Effector memory CD4-positive, alpha-beta T cell (primary cell): ENCODE measurements at places on chromosomes 2 and 18.

DNA sequence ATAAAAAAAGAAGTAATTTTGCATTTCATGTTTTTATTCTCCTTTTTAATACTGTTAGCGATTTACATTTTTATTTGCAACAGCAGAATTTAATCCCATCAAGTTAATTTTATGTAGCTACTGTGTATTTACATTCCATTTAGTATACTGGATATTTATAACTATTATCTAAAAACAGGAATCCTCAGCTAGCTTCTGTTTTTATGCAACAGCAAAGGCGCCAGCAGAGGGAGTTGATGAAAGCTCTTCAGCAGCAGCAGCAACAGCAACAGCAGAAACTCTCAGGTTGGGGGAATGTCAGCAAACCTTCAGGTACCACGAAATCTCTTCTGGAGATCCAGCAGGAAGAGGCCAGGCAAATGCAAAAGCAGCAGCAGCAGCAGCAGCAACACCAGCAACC is 26.2 kb upstream of the SNORC start:
- no peak overlapping the region for H3K4me3 ChIP-seq
- peaks cover 4% of the 10 kb centered on the region for H3K4me1 ChIP-seq
- no peak for DNase-seq
- H3K27ac ChIP-seq, result no peak overlapping the region
- H3K36me3 ChIP-seq, result peaks cover 80% of the 10 kb centered on the region

- no peaks in the 10 kb centered on the region for H3K4me1 ChIP-seq
- no peak overlapping the region for H3K4me3 ChIP-seq
- no peak for DNase-seq
- no peak overlapping the region for H3K27ac ChIP-seq
- H3K27me3 ChIP-seq, result no peaks in the 10 kb centered on the region
Observed at GRCh38 chr2:187550857-187551256, 3.4 kb downstream of the TFPI start.

DNA sequence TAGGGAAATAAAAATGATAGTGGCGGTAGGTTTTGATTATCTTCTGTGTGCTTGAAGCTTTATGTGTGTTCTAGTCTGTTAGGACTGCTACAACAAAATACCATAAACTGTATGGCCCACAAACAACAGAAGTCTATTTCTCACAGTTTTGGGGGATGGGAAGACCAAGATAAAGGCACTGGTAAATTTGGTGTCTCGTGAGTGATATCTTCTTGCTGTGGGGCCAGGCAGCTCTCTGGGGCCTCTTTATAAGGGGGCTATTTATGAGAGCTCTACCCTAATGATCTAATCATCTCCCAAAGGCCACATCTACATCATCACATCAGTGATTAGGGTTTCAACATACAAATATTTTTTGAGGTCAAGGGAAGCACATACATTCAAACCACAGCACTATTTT is 86.8 kb upstream of the SPHKAP start:
- no peaks in the 10 kb centered on the region for H3K4me1 ChIP-seq
- no peak overlapping the region for H3K4me3 ChIP-seq
- no peak for DNase-seq
- H3K27me3 ChIP-seq, result no peaks in the 10 kb centered on the region
- H3K27ac ChIP-seq, result no peak overlapping the region

DNA sequence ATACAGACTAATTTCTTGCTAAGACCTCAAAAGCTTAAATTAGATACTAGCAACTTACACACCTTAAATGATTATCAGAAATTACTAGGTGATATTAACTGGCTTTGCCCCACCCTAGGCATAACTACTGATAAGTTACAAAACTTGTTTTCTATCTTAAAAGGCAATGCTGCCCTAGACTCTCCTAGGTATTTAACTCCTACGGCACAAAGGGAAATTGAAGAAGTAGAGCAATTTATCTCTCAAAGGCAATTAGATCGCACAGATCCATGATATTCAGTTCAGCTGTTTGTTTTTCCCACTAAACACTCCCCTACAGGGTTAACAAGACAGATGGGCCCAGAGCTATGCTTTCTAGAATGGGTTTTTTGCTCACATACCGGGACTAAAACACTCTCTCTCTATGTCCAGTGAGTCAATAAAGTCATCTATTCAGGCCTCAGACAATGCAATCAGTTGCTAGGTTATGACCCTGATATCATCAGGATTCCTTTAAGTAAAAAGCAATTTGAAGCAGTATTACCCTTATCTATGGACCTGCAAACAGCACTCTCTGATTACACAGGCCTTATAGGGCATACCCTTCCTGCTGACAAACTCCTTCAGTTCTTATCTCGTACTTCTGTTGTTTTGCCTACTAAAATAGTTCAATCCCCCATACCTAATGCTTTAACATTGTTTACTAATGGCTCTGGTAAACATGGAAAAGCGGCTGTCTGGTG is 14.3 kb downstream of the MAP3K2 start:
- no peak for DNase-seq
- no peak overlapping the region for H3K4me3 ChIP-seq
- peaks cover 4% of the 10 kb centered on the region for H3K36me3 ChIP-seq
- no peaks in the 10 kb centered on the region for H3K4me1 ChIP-seq
- no peak overlapping the region for H3K27ac ChIP-seq

DNA sequence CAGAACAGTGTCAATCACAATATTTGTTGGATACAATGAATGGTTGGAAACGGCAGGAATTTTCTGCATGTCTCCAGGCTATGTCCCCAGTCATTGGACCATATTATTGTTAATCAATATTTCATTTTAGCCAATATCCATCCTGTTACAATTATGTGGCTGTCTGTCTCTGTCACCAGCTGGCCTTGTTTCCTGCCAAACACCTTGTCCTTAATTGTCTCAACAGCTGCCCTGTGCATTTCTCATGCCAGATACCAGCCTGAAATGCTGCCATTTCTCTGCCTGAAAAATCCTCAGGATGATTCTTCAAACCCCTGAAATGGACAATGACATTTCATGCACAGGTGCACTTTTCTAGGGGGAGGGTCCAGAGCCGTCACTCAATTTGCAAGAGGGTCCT is 170.6 kb downstream of the ALPK2 start:
- H3K36me3 ChIP-seq, result no peaks in the 10 kb centered on the region
- no peak overlapping the region for H3K27ac ChIP-seq
- H3K4me3 ChIP-seq, result no peak overlapping the region
- DNase-seq, result no peak
- no peaks in the 10 kb centered on the region for H3K4me1 ChIP-seq

- no peak overlapping the region for H3K4me3 ChIP-seq
- no peak for DNase-seq
- H3K36me3 ChIP-seq, result no peaks in the 10 kb centered on the region
- no peaks in the 10 kb centered on the region for H3K27me3 ChIP-seq
Observed at GRCh38 chr2:39975476-39976020, 196.5 kb upstream of the THUMPD2 start.

GRCh38 chr18:55875371-55875901 is 287.4 kb upstream of the TCF4 start:
- no peak overlapping the region for H3K4me3 ChIP-seq
- no peak overlapping the region for H3K27ac ChIP-seq
- no peaks in the 10 kb centered on the region for H3K4me1 ChIP-seq

- H3K4me1 ChIP-seq, result no peaks in the 10 kb centered on the region
- no peaks in the 10 kb centered on the region for H3K27me3 ChIP-seq
- H3K27ac ChIP-seq, result no peak overlapping the region
- no peaks in the 10 kb centered on the region for H3K36me3 ChIP-seq
- no peak for DNase-seq
Observed at GRCh38 chr2:164430166-164430783, 191.0 kb downstream of the GRB14 start.

GRCh38 chr2:172711110-172711509 is 24.5 kb upstream of the RAPGEF4 start:
- no peak overlapping the region for H3K27ac ChIP-seq
- H3K4me1 ChIP-seq, result no peaks in the 10 kb centered on the region
- H3K27me3 ChIP-seq, result peaks cover 3% of the 10 kb centered on the region
- no peaks in the 10 kb centered on the region for H3K36me3 ChIP-seq

DNA sequence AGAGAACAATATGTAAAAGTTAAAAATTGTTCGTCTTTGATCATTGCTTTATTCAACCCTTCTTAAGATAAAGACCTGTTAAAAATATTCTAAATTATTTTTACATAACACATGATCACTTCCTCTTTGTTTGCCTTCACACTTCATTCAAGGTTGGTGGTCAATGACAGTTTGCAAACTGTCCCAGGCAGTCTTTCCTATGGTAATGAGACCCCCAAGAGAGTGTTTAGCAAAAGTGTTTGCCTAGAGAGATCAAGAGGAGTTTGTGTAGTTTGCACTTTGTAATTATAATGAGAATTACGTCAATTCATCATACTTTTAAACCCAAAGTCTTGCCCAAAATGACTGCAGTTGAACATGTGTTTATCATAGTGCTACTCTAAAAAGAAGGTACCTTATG is 77.2 kb upstream of the ABCA12 start:
- no peaks in the 10 kb centered on the region for H3K4me1 ChIP-seq
- no peaks in the 10 kb centered on the region for H3K36me3 ChIP-seq
- H3K27me3 ChIP-seq, result no peaks in the 10 kb centered on the region
- DNase-seq, result no peak

DNA sequence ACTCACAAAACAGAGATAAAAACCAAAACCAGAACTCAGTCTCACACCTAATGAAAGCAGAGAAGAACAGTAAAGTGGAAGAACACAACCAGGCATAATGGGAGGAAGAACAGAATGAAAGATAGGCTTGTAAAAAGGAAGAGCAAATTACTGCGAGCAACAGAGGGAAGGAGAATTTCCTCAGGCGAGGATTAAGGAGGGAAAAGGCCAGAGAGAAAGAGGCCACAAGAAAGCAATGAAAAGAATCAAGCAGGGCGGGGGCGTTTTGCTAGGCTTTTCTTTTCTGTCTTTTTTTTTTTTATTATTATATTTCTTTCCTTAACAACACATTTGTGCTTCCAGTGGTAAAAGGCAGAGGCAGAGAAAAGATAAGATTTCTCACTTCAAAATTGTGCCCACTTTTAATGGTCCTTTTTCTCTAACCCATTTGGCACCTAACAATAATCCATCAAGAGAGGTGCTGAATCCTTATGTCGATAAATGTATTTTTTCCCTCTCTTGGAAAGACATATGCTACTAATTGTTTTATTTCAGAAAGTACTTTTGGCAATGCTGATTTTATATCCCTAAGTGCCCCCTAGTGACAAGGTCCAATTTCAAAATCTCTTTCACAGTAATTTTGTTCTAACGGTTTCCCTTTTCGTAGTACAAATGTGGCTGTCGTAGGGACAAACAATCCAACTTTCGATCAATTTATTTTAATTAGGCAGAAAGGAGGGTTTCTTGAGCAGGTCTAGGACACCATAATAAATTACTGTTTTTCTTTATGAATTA is 138.7 kb upstream of the AQP4 start:
- no peak overlapping the region for H3K27ac ChIP-seq
- H3K36me3 ChIP-seq, result no peaks in the 10 kb centered on the region
- H3K4me1 ChIP-seq, result no peaks in the 10 kb centered on the region
- no peak overlapping the region for H3K4me3 ChIP-seq
- H3K27me3 ChIP-seq, result no peaks in the 10 kb centered on the region
- no peak for DNase-seq

DNA sequence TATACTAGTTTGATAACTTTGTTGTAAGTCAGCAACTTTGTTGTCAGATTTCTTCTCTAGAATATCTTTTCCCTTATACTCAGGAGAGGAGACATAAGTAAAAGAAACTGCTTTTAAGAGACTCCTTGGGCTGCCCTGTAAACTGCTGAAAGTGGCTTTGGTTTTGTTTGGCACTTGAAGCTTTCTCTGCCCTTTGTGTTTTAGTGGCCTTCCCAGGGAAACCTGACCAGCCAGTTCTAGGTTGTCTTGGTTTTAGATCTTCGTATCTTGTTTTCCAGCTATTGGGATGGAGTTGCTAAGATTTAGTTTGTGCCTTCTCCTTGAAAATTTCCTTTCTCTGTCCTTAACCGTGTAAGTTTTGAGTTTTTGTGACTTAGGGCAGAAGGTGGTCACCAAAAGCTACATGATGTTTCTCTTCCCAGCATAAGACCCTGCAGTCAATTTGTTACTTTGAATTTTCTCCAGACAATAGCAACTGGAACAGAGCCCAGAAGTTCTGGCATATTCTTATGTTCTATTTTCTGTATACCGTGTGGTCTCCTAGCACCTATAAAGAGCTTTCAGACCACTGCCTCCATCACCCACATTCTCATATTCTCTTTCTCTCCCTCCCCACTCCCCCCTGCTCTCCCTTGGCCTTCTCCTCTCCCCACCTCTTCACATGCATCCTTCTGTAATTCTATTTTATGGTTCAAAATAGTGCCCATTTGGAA is 81.1 kb downstream of the BOLA3 start:
- DNase-seq, result no peak
- H3K4me3 ChIP-seq, result no peak overlapping the region

DNA sequence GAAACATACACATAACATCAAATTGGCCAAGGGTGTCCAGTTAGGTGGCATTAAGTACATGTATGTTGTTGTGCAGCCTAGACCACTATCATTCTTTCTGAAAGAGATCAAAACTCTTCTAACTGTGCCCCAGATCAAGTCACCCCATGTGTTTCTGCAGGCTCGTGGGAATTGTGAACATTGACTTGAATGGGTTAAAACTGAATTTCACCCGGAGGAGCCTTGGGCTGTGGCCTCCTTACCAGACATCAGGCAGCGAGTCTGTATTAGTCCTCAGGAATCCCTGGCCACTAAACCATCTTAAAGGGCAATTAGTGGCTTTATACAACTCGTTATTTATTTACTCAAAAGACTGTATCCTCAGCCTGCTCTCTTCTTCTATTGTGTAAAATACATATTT is 149.0 kb upstream of the REV1 start:
- no peak overlapping the region for H3K27ac ChIP-seq
- H3K36me3 ChIP-seq, result no peaks in the 10 kb centered on the region
- no peak overlapping the region for H3K4me3 ChIP-seq
- H3K27me3 ChIP-seq, result no peaks in the 10 kb centered on the region
- DNase-seq, result no peak

GRCh38 chr18:45133276-45133675 is 452.6 kb downstream of the SETBP1 start:
- no peaks in the 10 kb centered on the region for H3K36me3 ChIP-seq
- no peak overlapping the region for H3K27ac ChIP-seq
- no peaks in the 10 kb centered on the region for H3K4me1 ChIP-seq
- H3K27me3 ChIP-seq, result no peaks in the 10 kb centered on the region
- no peak overlapping the region for H3K4me3 ChIP-seq
- DNase-seq, result no peak

- H3K27ac ChIP-seq, result no peak overlapping the region
- no peaks in the 10 kb centered on the region for H3K4me1 ChIP-seq
- no peak for DNase-seq
- H3K27me3 ChIP-seq, result no peaks in the 10 kb centered on the region
Observed at GRCh38 chr2:193556766-193557470, 1362.2 kb upstream of the TMEFF2 start.

DNA sequence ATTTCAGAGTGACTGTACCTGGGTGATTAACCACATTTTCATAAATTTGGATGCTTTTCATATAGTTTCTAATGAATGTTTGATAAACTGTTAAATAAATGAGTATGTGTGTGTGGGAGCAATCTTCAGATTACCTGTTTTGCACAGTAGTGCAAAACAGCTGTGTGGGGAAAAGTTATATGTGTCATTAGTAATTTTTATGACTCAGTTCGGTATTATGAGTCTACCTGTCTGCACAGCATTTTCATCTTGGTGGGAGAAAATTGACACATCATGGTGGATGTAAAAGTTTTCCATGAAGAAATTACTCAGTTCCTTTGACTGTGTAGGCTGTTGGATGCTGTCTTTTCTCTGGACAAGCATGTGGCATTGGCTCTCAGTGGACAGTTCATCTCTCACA is 43.8 kb downstream of the LTBP1 start:
- no peaks in the 10 kb centered on the region for H3K27me3 ChIP-seq
- no peak overlapping the region for H3K4me3 ChIP-seq
- no peak overlapping the region for H3K27ac ChIP-seq
- H3K4me1 ChIP-seq, result no peaks in the 10 kb centered on the region
- DNase-seq, result no peak
